ENCODE measurements at places on chromosomes 1 and 21.
A peak's percentile ranks its signal among the peaks of the same experiment; 100 is the strongest.

DNA sequence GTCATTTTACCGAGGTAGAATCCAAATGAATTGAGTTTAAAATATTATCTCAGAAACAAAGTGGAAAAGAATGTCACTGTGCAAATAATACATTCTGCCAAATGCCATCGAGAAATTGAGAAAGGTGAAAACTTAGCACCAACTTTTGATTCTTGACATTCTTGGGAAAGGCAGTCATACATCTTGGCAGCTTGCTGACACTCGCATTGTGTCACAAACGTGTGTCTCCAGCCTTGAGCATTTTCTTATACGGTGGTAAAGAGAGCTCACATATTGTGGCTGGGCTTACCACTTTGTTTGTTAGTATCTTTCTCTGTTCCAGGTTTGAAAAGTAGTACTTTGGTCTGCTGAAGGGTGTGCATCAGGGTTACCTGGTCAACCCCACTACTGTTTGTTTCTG, 1456.1 kb downstream of the BRINP3 start:
- DNase-seq: no peak

DNA sequence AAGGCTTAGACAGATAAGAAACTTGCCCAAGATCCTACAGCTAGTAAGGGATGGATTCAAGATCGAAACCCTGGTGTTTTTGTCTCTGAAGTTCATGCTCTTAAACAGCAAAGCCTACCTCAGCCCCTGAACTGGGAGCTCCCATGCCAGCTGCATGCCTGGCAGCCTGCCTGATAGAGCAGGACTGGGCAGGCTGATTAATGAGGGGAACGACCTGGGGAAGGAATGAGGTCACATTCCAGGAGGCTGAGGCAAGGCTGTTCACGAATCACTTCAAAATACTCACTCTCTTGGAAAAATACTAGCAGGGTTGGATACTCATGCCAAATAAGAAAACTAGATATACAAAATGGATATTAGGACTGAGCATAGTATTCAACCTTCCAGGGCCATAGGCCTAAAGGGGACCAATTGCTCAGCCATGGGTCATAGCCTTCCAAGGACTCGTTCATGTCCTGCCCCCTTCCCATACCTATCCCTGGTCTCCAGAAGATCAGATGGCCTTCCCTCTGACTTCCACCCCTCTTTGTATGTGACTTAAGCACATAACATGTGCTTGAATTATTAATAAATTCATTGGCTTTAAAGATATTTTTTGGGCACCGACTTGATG, 15.6 kb upstream of the TACSTD2 start:
- peak; percentile 59 for DNase-seq

GRCh38 chr1:7281821-7282220, 489.3 kb upstream of the VAMP3 start:
- DNase-seq: no peak

GRCh38 chr1:198723127-198723526, 84.3 kb downstream of the PTPRC start:
- DNase-seq: no peak

DNA sequence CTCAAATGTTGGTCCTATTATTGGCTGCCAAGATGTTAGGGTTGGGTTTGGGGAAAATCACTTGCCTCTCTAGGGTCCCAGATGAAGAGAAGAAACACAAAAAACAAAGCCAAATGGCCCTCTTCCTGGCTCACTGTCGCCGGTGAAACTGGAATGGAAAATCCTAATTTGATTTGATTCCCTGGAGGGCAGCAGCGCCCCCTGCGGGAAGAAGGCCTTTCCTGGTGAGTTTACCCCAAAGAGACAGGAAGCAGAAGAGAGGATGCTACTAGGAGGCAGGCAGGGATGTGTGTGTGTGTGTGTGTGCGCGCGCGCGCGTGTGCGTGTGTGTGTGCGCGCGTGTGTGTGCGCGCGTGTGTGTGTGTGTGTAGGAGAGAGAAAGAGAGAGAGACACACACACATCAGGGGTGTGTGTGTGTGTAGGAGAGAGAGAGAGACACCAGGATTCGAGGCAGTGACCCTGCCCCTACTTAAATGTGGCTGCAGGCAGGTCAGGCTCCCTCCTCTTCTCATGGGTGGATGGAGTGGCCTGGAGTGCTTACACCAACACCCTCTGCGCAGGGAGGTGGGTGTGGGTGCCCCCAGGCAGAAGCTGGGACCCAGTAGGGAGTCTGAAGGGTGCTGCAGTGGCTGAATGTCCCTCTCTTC, 3.1 kb upstream of the SELENON start:
- DNase-seq: no peak

- DNase-seq: no peak
These were observed 32.6 kb downstream of the TNFRSF8 start for GRCh38 chr1:12095452-12096263.

DNA sequence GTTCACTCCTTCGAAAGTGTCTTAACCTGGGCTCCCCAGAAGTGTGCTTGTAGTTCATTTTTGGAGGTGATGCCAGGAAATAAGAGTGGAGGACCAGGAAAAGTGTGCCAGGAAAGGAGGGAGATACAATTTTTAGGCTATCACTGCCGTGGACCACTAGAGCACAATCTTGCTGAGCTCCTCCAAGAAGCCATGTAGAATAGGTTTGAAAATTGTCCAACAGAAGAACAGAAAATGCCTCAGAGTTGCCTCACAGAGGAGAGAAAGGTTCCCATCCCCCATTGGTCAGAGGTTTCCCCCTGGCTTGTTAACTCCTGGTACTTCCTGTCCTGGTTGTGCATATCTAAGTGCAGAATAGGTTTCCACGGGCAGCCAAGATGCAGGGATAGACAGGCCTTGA, 41.6 kb downstream of the CATSPERE start:
- no peak for DNase-seq

- no peak for DNase-seq
These were observed 10.6 kb downstream of the G0S2 start for GRCh38 chr1:209685821-209686220.

GRCh38 chr1:23554127-23554480, 5.2 kb downstream of the ID3 start:
- DNase-seq: no peak

DNA sequence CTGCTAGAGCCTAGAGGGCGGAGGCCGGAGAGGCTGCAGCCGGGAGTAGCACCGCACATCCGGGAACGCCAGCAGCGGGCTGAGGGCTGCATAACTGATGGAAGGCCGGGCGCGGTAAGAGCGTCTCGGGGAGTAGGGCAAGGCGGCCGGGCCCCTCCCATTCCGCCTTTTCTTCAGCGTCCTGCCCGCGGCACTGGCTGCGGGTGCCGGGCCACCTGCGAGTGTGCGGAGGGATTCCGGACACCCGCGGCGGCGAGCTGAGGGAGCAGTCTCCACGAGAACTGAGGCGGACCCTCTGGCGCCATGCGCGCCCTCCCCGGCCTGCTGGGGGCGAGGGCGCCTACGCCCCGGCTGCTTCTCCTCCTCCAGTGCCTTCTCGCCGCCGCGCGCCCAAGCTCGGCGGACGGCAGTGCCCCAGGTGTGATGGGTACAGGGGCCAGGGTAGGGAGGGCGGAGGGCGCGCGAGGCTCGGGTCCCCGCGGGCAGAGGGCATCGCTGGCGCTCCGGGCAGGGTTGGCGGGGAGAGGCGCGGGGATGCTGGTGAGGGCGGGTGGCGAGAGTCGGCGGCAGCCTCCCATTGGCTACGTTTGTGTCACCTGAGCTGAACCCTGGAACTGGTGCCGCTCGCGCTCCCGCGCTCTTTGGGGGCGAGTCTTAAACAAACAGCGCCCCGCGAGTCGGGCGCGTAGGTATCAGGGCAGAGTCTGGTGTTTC, 334.4 kb downstream of the SRGAP2C start:
- DNase-seq: no peak

- DNase-seq: peak; percentile 67
These were observed 70.6 kb upstream of the GCLM start for GRCh38 chr1:93979718-93980319.

DNA sequence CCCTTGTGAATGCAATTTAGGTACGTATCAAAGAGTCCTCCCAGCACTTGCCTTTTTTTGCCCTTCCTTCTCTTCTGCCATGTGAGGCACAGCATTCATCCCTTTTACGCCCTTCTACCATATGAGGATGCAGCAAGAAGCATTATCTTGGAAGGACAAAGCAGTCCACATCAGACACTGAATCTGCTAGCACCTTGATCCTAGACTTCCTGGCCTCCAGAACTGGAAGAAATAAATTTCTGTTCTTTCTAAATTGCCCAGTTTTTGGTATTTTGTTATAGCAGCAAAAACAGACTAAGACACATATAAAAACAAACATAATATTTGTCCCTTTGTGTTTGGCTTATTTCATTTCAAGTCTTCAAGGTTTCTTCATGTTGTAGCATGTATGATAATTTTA, 20.1 kb downstream of the EPS15 start:
- DNase-seq: no peak

Measured in AG09319 (cell line).